Heart right ventricle (tissue), 16 donors: ENCODE measurements at places on chromosomes 1 and 21. TPM values are rescaled to one million over a fixed set of nuclear protein-coding genes. Genes with fewer than 3 reads are reported as not detected.

DNA sequence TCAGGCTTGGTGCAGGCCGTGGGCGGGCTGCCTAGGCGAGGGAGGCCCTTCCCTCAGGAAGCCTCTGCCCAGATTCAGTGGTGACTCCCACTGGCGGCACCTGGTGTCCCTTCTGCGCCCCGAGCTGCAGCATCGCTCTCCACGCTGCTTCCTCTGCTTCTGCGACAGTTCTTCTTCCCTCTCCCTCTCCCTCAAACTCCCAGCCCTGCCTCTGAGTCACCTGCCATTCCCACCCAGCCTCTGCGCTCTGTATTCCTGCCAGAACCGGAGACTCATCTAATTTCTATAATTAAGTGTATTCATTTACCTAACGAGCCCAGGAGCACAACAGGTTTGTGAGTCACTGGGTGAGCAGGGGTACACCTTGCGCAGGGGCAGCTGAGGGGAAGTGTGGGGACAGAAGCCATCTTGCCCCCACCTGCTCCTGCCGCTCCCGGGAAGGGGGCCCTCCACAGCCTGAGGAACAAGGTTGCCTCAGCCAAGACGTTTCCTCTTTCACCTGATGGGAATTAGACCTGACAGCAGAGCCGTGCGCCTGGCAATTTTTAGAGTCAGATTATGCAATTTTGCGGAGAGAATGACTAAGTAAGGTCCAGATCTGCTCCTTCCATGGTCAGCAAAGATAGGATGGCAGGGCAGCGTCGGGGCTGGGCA, 19.4 kb downstream of the KCNC4 start:
- DNase-seq, result no peak

GRCh38 chr1:83819436-83819835, 179.5 kb downstream of the TTLL7 start:
- no peak for DNase-seq

DNA sequence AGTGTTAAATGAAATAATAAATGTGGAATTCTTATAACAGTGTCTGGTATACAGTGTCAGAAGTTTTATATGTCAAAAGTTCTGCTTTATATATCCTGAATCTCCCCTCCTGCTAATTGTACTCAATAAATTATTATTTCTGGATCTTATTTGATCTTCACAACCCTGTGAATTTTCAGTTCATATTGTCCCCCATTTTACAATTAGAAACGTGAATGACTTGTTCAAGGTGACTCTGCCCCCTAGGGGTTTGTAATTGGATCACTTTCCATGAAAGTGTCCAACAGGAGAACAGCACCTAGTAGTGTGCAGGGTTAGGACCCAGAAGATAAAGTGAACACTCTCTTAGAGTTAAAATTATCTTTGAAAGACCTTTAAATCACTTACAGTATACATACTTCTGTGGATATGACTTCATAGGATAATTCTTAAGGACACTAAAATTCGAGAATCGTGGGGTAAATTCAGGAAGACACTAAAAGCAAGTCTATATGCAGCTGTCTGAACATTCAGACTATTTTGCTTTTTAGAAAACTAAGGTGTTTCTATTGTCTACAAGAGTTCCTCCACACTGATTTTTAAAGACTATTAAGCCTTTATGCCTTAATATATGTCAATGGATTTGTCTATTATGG, 4.5 kb upstream of the DDR2 start:
- DNase-seq, result no peak

GRCh38 chr21:27250366-27250765, 283.5 kb upstream of the ADAMTS5 start:
- no peak for DNase-seq

DNA sequence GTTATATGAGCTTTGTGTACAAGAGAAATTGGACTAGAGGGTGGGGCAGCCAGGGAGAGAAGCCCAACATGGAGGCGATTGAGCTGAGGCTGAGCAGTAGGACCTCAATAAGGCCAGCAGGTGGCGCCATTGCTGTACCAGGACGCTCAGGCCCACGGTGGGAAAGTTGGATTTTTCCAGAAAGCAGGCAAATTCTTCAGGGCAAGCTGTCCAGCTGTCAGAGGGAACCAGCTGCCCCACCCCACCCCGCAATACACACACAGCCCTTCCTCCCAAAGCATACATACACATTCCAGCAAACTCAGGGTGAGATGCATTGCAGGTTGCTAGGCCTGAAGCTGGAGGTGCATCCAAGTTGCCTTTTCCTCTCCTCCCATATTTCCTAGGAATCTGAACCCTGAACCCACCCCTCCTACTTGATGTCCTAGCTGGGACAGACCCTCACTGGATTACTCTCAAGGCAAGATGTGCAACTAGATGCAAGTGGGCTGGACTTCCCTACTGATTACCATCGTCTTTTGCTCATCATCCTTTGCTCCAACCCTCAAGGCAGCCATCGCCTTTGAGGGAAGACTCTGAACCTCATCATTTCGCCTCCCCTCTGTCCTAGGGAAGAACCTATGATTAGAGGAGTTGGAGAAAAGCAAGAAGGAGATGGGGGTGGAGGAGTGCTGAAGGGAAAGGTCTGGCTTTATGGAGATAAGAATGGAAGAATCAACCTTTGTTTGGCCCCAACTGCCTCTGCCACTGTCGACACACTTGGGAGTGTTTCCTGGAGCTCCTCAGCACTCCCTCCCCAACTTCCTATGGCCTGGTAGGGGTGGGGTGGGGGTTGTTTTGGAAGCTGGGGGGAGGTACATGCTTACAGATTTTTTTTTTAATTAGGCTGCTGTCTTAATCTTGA, 25.5 kb downstream of the CD34 start:
- peak; percentile 84 for DNase-seq

DNA sequence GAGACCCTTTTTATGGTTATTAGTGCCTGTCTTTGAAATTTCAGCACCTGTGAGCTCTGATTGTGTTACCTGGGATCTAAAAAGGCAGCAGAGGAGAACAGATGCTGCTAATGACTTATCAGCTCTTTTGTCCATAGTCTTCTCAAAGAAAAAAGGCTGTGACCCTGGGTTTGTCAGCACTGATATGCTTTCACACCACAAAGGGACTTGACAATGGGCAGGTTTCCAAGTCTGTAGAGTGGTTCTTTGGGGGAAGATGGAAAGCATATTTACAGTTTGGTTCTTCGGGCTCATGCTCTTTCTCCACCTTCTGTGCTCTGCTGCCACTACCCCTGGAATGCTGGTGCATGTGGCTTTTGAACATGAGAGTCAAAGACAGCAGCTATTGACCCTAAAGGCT, 32.0 kb downstream of the DNAJC6 start:
- DNase-seq, result no peak

GRCh38 chr1:58363585-58363984, 182.9 kb downstream of the OMA1 start:
- no peak for DNase-seq

DNA sequence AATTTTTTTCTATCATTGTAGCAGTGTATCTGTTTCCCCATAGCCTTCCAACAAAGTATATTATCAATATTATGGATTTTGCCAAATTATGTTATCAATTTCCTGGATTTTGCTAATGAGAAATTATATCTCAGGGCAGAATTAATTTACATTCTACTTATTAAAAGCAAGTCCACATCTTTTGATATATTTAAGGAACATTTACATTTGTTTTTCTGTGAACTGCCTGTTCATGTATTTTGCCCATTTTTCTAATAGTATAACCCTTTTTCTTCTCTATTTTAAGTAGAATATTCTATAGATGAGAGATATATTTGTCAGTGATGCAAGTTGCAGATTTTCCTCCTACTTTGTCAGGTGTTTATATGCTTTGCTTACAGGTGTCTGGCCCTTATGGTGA, 24.4 kb downstream of the C1orf87 start:
- DNase-seq, result no peak

The DMBX1 gene
- not detected for polyA plus RNA-seq

The YOD1 gene
- polyA plus RNA-seq, result 3.7 TPM

DNA sequence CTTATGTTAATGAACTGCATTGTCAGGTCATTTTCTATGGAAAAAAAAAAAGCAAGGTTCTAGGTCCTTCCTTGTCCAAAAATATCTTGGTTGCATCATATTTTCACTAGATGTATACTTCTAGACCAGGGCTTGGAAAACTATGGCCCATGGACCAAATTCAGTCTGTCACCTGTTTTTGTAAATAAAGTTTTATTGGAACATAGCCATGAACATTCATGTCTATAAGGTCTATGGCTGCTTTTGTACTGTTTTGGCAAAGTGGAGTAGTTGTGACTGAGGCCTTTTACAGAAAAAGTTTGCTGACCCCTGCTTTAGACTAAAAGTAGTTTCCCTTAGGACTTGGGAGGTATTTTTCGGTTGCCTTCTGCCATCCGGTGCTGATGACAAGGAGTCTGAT, 19.2 kb upstream of the PLA2G2E start:
- DNase-seq, result no peak

The TRMT13 gene
- 5.1 TPM for polyA plus RNA-seq

- DNase-seq, result no peak
Measured at GRCh38 chr1:4084048-4084431, 184.0 kb upstream of the C1orf174 start.

The HENMT1 gene
- polyA plus RNA-seq, result 0.66 TPM

The GRHL3 gene
- polyA plus RNA-seq, result 0.03 TPM

The S100A16 gene
- 176 TPM for polyA plus RNA-seq

- DNase-seq, result no peak
Measured at GRCh38 chr1:170727963-170728362, 64.0 kb downstream of the PRRX1 start.

The AMPD1 gene
- not detected for polyA plus RNA-seq

GRCh38 chr1:234750922-234751627, 141.1 kb upstream of the IRF2BP2 start:
- DNase-seq, result no peak

GRCh38 chr21:32812035-32812434, 40.5 kb upstream of the PAXBP1 start:
- peak; percentile 57 for DNase-seq

- no peak for DNase-seq
Measured at GRCh38 chr1:175075572-175076568, 8.2 kb downstream of the TNN start.

DNA sequence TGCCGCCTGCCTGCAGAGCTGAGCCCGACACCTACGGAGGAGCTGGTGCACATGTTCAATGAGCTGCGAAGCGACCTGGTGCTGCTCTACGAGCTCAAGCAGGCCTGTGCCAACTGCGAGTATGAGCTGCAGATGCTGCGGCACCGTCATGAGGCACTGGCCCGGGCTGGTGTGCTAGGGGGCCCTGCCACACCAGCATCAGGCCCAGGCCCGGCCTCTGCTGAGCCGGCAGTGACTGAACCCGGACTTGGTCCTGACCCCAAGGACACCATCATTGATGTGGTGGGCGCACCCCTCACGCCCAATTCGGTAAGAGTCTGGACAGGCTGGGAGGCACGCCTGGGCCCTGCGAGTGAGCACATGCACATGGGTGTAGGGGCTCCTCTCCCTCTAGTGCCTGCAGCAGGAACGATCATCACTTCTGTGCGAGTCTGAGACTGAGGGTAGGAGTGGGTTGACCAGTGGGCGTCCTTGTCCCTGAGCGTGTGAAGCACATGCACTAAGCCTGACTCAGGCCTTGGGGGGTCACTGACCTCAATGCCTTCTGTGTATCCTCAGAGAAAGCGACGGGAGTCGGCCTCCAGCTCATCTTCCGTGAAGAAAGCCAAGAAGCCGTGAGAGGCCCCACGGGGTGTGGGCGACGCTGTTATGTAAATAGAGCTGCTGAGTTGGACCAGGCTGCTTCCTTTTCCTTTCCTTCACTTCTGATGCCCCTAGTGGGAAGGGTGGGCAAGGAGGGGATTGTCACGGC, 6.9 kb downstream of the DMAP1 start:
- DNase-seq, result no peak

DNA sequence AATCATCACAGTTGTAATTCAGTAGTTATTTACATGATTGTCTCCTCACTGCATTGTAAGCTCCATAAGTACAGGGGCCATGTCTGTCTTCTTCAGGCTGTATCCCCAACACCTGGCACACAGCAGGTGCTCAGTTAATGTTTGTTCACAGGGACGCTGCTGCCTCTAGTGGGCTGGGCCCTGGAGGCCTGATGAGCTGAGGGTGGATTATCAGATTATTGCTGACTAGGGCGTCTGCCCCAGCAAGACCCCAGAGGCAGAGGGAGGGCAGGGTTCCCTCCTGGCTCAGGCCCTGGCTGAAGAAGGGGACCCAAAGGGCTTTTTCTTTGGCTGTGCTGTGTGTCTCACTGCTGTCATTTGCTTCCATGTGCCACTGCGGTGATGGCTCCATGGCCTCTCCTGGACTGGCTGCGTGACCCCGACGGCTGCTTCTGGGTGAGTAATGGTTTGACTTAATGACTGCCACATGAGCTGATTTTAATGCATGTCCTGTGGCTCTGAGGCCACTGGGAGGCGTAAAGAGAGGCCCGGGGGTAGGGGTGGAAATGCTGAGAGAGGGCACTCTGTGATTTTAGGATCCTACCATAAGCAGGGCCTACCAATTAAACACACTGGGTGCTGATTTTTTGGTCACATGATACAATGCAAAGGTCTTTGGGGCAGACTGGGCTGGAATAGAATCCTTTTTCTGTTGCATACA, 20.8 kb upstream of the EPB41 start:
- DNase-seq, result no peak

The ATF3 gene
- polyA plus RNA-seq, result 16.9 TPM

GRCh38 chr1:68269637-68270430, 37.5 kb upstream of the WLS start:
- no peak for DNase-seq

The NBPF6 gene
- polyA plus RNA-seq, result not detected

- DNase-seq, result no peak
Measured at GRCh38 chr1:29453502-29454240, 217.3 kb downstream of the PTPRU start.

The AGPAT3 gene
- 20.7 TPM for polyA plus RNA-seq

The RSPO1 gene
- 0.03 TPM for polyA plus RNA-seq

- no peak for DNase-seq
Measured at GRCh38 chr1:183034682-183035081, 11.5 kb downstream of the LAMC1 start.

DNA sequence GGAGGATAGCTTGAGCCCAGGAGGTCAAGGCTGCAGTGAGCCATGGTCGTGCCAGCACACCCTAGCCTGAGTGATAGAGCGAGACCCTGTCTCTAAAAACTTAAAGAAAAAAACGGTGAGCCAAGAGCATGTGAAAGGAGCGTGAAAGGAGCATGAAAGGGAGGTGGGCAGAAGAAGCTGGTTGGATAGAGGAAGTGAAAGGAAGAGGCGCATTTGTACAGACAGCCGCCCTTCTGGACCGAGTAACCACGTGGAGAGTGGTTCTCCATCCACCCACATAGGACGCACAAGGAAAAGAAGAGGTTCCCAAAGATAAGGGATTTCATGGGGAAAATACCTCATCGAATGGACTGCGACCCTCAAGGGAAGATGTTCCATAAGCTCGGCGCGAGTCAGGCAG, 60.4 kb upstream of the IFNAR2 start:
- DNase-seq, result no peak

DNA sequence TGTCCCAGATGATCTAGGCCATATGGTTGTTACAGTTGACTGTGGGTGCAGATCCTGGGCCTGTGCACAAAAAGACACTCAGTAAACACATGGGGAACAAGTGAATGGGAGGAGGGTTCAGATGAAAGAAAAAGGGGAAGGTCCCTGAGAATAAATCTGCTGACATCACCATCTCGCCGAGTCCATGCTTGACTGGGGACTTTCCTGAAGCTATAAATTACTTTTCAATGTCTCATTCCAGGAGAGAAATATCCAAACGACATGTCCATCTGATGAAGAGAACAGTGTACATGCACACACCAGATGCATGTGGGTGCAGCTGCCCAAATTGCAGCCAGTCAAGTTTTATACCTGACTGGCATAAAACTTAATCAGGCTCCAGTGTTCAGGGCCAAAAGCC, 109.0 kb downstream of the HIVEP3 start:
- DNase-seq, result no peak
